ENCODE measurements at places on chromosomes 1 and 21.

GRCh38 chr1:1430114-1430982 is 5.1 kb upstream of the VWA1 start:
- DNase-seq: no peak

- no peak for DNase-seq
Observed at GRCh38 chr21:25709684-25710265, 24.9 kb downstream of the ATP5PF start.

GRCh38 chr1:212237651-212238050 is 47.6 kb upstream of the PPP2R5A start:
- peak; percentile 13 for DNase-seq

DNA sequence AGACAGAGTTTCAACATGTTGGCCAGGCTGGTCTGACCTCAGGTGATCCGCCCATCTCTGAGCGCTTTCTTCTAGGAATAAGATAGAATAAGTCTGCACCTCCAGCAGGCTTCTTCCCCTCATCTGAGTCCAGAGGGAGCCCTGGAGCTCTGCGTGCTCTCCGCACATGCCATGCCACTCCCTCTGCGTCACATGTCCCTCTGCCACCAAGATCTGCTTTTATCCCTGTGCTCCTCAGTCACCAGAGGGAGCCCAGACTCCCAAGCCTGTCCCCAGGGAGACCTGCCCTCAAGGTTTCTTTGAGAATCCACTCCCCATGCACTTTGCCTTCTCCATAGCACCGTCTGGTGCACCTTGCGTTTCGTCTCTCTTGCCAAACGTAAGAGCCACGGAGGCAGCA is 213.0 kb downstream of the CAMTA1 start:
- DNase-seq: no peak

GRCh38 chr1:17877896-17878295 is 122.8 kb downstream of the ACTL8 start:
- DNase-seq: peak; percentile 19

Data from EL (cell line).